GM23338 (cell line): ENCODE measurements at places on chromosomes 2 and 18. TPM values are rescaled to one million over a fixed set of nuclear protein-coding genes. Genes with fewer than 3 reads are reported as not detected.

GRCh38 chr2:117960231-117960630, 53.6 kb downstream of the CCDC93 start:
- no peak for DNase-seq

DNA sequence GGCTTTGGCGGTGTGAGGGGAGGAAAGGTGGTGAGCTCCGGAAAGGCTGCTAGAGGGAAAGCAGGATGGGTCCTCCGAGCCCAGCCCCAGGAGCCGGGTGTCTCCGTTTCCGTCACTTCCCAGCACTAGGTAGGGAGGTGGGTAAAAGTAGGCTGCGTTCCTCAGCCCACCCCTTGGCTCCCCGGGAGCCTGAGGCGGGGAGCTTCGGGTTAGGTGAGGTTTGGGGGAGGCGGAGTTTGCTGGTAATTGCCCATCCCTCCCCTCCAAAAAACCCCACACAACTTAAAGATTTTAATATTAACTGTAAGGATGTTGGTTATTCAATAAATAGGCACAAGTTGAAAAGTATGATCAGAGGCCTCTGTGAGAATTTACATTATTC, 552 bp upstream of the ATF2 start:
- no peak for DNase-seq

The RNF125 gene
- total RNA-seq: 29.2 and 34.8 TPM in 2 replicates

The ACMSD gene
- not detected in 2 replicates for total RNA-seq

GRCh38 chr2:12764075-12764730, 47.5 kb downstream of the TRIB2 start:
- DNase-seq: no peak

DNA sequence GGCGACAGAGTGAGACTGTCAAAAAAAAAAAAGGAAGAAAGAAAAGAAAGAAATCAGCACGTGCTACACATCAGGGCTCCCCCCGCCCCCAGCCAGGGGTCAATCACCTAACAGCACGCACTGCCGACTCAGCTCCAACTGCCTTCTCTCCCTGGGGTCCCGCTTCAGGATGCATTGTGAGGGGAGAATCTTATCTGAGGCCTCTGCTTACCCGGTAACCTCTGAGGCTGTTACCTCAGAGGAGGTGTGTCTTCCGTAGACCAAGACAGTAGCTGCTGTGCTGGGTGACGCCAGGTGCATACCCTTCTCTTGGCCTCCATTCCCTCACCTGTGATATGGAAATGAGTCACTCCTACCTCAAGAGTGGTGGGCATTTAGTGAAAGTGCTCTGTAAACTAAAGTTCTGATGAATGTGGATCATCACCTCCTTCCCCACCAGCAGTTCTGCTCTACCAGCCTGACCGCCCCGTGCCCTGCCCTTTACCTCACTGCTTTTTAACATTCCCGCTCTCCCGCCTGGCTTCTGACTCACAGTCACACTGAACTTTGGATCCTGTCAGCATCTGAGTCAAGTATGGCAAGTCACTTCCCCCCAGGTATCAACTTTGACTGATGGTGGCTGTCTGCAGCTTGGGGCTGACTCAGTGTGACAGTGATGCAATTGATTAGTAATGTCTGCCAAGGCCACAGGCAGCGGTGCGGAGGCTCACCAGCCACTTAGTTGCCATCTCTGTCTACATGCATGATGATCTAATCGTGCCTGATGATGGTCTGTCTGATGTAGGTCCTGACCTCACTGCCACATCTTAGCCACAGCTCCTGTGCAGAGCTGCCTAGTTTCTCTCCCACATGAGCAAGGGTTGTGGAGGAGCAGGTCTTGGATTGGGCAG, 20.1 kb downstream of the ARID5A start:
- no peak for DNase-seq
